ENCODE measurements at places on chromosomes 7 and 10. TPM values are rescaled to one million over a fixed set of nuclear protein-coding genes. Genes with fewer than 3 reads are reported as not detected.

The SFXN2 gene
- 9.3 TPM for total RNA-seq

The SDK1 gene
- total RNA-seq = 10.1 TPM

The CACNB2 gene
- total RNA-seq = 54.8 TPM

The RET gene
- 9.0 TPM for total RNA-seq

The GPC2 gene
- 1.6 TPM for total RNA-seq

The MUC3A gene
- total RNA-seq = not detected

The PITX3 gene
- not detected for total RNA-seq

The ANKRD61 gene
- not detected for total RNA-seq

The TCAF2 gene
- 4.4 TPM for total RNA-seq

The AMPH gene
- total RNA-seq = 162 TPM

The PLEKHA8 gene
- 15.3 TPM for total RNA-seq

The IFIT2 gene
- total RNA-seq = 16.7 TPM

The TDRD1 gene
- 1.0 TPM for total RNA-seq

The PRLHR gene
- total RNA-seq = 0.67 TPM

The MMS19 gene
- 83.5 TPM for total RNA-seq

The NUTM2D gene
- total RNA-seq = 5.0 TPM

The SPACDR gene
- 4.0 TPM for total RNA-seq

The SPDYE9 gene
- not detected for total RNA-seq

The CPEB3 gene
- 53.2 TPM for total RNA-seq

The SLC13A1 gene
- not detected for total RNA-seq

The ELFN1 gene
- 3.4 TPM for total RNA-seq

The SH2B2 gene
- 12.4 TPM for total RNA-seq

The ASAH2B gene
- 6.5 TPM for total RNA-seq

The CALML3 gene
- not detected for total RNA-seq

The LDB3 gene
- total RNA-seq = 31.9 TPM

The ASB10 gene
- total RNA-seq = not detected

The PDK4 gene
- 43.2 TPM for total RNA-seq

The MRLN gene
- total RNA-seq = 1.0 TPM

The GPRIN2 gene
- total RNA-seq = 1.3 TPM

The CPVL gene
- total RNA-seq = 7.5 TPM

The NSUN6 gene
- 24.3 TPM for total RNA-seq

The RUFY2 gene
- total RNA-seq = 102 TPM

The CACNA2D1 gene
- 67.5 TPM for total RNA-seq

The UCN3 gene
- not detected for total RNA-seq

The EBF3 gene
- not detected for total RNA-seq

The STRIP2 gene
- 12.9 TPM for total RNA-seq

The SPDYE11 gene
- total RNA-seq = not detected

The GFRA1 gene
- total RNA-seq = 24.2 TPM

The TAS2R41 gene
- not detected for total RNA-seq

The CHST15 gene
- total RNA-seq = 61.6 TPM

The ZNF425 gene
- total RNA-seq = 5.7 TPM

The TAF5 gene
- total RNA-seq = 4.8 TPM

The HTRA1 gene
- total RNA-seq = 191 TPM

The ZNF33A gene
- 37.4 TPM for total RNA-seq

The DENND10 gene
- 42.2 TPM for total RNA-seq

The GRID2IP gene
- total RNA-seq = 2.1 TPM

The CCDC3 gene
- total RNA-seq = 54.0 TPM

The C10orf62 gene
- total RNA-seq = not detected

The SH2D4B gene
- 0.33 TPM for total RNA-seq

The WNT2 gene
- 0.80 TPM for total RNA-seq

The PTER gene
- total RNA-seq = 2.0 TPM
